ENCODE measurements at places on chromosomes 1 and 21.

- no peak for DNase-seq
Measured at GRCh38 chr1:184940694-184941409, 33.5 kb downstream of the NIBAN1 start.

- DNase-seq: no peak
Measured at GRCh38 chr1:176919386-176920378, 244.8 kb downstream of the ASTN1 start.

- no peak for DNase-seq
Measured at GRCh38 chr1:92503926-92504285, 17.2 kb upstream of the GFI1 start.

GRCh38 chr1:198903621-198904020, 264.8 kb downstream of the PTPRC start:
- DNase-seq: no peak

- DNase-seq: no peak
Measured at GRCh38 chr21:38590449-38591217, 92.4 kb upstream of the ERG start.

- no peak for DNase-seq
Measured at GRCh38 chr1:158272681-158273080, 17.0 kb upstream of the CD1C start.

- DNase-seq: no peak
Measured at GRCh38 chr1:227558732-227559262, 4.6 kb upstream of the ZNF678 start.

DNA sequence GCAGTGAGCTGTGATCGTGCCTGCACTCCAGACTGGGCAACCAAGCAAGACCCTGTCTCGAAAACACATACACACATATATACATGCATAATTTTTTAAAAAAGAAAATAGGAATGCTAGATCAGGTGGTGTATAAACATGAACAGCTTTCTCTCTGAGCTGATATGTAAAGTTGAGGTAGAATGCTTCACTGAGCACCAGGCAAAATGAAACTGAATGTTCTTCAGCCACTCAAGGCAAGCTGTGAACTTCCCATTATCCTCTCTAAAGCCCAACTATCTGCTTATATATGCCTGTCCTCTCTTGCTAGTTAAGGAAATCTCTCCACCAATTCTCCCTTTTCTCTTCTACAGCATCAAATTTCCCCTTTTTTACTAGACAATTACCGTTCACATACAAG, 93.0 kb downstream of the NUF2 start:
- DNase-seq: no peak

DNA sequence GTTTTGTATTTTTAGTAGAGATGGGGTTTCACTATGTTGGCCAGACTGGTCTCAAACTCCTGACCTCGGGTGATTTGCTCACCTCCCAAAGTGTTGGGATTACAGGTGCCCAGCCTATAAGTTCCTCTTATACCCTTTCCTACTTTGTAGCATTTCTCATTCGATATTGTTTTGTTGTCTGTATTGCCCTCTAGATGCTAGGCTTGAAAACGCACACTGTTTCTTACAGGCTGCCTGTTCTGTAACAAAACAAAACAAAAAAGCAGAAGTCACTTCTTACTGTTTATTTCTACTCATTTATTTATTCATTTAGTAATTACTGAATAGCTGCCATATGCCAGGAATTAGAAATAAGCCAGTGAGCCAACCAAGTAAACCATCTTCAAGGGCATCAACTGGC, 136.9 kb upstream of the BMP8A start:
- DNase-seq: no peak

DNA sequence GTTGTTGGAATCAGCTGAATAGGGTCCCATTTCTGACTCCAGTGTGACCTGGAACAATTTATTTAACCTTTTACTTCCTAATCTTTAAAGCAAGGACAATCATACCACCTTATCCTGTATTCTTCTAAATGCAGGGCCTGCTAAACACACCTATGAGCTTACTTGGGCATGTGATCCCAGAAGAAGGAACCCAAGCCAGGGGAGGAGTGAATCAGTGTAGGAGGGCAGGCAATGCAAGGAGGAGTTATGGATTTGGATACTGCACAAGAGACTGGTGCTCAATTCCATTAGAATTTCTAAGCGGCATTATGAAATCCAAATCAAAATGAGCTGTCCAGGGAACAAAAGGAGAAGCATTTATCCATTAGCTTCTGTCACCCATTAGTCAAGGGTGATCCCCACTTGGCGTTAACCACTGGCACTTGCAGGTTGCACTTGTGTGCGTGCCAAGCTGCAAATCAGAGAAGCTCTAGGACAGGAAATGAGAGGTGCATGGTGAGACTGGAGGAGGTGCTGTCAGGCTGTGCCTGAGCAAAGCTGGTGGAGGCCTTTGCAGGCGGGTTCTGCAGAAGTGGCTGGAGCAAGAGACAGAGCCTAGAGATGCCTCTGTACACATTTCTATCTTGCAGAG, 297.2 kb upstream of the PLXNA2 start:
- DNase-seq: no peak

DNA sequence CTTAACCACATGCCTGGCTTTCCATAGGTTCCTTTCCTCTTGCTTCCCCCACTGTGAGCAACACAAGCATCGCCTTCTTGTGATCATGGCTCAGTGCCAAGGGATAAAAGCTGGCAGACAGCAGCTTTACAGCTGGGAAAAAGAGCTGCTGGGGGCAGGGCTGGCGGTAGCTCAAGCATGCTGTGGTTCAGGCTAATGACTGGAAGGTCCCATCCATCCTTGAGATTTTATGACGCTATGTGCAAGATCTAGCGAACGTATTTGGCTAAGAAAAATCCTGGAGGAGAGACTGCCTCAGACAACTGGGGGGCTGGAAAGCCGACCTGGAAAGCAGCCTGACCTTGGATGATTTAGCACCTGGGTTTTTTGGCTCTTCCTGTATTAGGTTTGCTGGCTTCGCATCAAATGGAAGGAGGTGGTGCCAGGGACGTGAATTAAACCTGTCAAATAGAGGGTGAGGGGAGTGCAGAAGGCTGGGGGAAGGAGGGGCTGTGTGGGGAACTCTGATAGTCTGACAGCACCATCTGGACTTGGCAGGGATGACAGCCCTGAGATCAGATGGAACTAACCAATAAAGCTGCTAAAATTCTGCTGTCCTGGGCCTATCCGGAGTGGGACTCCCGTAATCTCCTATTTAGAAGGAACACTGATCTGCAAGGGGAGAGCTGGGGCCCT, 34.8 kb downstream of the ZMYND12 start:
- no peak for DNase-seq

- no peak for DNase-seq
Measured at GRCh38 chr1:209642816-209643215, 9.4 kb downstream of the LAMB3 start.

DNA sequence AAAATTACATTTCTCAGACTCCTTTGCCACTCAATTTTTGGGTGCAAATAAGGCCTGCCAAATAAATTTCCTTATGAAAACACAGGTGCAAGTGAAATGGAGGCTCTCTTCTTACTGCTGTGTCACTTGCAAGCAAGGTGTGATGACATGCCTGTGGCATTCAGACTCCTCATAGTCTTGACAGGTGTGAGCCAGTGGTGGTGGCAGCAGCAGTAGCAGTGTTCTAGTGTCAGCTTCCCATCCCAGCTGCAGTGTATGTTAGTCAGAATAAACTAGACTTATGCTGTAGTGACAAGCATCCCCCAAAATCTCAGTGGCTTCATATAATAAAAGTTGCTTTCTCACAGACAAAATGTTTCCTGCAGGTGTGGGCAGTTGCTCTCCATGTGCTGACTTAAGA, 3.8 kb upstream of the EEIG2 start:
- DNase-seq: no peak

GRCh38 chr21:32994305-32994704, 31.4 kb upstream of the OLIG2 start:
- no peak for DNase-seq

DNA sequence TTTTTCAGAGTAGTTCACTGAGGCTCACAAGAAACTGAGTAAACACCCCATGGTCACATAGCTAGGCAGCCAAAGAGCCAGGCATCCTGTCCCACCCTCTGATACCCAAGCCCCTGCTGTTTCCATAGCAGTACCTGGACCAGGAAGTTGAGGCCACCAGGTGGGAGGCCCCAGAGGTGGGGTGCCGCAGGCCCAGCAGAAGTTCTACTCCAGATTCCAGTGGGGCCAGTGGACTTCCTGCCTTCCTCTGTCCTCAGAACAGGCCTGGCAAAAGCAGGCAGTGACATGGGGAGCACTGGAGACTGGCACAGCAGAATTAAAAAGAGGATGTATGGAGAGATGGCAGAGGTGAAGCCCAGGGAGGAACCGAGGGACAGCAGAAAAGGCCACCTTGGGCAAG, 19.0 kb downstream of the FOXO6 start:
- DNase-seq: no peak
